Gastroesophageal sphincter (tissue), 4 donors: ENCODE measurements at places on chromosomes 11 and 22. TPM values are rescaled to one million over a fixed set of nuclear protein-coding genes. Genes with fewer than 3 reads are reported as not detected.

SCYL1 gene
- 97.6 TPM for total RNA-seq

DNA sequence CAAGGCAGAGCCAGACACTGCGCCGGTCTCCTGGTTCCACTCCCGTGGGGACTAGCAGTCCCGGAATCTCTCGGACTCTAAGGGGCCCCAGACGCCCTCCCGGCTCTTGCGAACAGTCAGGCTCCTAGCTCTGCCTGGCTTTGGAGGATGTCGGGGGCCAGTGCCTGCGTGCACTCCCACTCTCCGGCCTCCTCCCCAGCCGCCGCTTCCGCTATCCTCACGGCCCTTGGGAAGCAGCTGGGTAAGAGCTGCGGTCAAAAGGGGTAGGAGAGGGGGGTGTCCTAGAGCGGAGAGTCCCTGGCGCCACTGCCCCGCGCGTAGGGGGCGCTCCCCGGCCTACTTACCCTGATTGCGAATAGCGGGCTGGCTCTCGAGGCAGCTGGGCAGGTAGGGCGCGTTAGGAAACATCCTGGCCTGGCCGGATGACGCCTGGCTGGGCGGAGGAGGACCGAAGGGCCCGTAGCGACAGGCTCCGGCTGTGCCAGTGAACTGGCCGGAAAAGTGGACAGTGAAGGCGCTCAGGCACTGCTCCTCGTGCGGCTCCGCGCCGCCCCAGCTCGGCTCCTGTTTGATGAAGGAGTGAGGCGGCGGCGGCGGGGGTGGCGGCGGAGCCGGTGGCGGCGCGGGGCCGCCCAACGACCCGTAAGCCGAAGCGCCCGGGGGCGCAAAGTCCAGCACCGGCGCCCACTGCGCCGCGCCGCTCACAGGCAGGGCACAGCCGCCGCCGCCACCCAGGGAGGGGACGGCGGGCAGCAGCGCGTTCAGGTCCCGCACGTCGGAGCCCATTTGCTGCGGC is 785 bp downstream of the WT1 start:
- ATAC-seq: peak; percentile 3

DNA sequence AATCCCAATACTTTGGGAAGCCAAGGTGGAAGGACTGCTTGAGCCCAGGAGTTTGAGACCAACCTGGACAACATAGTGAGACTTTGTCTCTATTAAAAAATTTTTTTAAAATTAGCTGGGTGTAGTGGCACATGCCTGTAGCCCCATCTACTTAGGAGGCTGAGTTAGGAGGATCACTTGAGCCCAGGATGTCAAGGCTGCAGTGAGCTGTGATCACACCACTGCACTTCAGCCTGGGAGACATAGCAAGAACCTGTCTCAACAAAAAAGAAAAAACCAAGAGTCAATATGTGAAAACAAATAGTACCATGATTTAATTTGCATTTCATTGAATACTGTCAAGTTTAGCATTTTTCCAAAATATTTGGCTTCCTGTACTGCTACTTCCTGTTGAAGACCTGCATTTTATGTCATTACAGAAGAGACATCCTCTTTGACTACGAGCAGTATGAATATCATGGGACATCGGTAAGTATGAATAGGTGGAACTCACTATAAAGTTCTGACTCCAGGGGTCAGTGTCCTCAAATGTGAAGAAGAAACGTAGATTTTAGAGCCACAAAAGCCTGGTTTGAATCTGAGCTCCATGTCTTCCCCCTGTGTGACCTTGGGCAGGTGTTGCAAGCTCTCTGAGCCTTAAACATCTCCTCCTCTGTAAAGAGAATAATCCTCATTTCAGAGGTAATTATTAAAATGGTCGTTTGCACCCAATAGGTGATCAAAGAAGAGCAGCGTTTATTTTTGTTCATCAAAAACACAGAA is 16.0 kb downstream of the CDC45 start:
- ATAC-seq: no peak

DNA sequence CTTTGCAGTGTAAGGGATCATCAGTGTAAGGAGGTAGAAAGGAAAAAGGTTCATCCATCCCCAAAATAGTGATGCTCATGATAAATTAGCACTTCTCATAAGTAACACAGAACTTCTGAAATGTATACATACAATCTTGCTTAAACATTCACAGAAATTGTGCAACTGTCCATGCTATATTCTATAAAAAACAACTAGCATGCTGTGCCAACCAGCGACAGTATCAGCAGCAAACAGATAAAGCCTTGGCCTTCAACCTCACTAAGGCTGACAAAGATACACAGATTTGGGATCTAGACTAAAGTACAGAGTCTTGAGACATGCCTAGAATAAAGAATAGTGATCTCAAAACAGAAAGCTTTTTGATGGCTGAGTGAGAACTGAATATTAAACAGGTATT is 74.1 kb upstream of the CHRM4 start:
- ATAC-seq: no peak

DNA sequence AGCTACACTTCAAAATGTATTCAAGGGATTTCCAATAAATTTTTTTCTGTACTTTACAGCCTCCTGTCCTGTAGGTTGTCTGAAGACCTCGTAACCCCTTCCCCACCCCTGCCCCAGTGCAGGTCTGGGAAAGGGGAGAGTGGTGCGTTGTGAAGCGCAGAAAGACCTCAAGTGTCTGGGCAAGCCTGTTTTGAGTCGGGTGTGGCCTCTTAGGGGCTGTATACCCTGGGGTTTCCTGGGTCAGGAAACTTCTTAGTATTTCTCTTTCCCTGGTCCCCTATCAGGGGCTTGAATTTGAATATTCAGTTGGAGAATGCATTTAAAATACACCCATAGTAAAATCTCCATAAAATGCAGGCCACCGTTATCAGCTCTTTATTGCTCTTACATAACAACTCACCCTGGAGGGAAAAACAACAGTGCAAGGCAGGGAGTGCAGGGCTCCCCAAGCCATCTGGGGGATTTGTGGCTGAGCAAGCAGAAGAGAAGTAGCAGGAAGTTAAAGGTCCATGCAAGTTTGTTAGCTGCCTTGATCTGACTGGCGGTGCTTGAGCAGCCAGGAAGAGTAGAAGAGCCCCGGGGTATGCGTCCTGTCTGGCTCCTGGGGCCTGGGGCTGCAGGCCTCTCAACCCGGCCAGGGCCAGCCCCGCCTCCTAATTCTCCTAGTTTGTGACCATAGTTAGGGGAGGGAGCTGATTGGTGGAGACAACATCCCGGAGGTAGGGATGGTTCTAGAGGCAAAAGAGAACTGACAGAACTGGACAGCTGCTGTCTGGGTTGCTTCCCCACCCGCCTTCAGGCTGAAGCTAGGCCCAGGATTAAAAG is 25.7 kb downstream of the ARHGAP1 start:
- ATAC-seq: no peak

DNA sequence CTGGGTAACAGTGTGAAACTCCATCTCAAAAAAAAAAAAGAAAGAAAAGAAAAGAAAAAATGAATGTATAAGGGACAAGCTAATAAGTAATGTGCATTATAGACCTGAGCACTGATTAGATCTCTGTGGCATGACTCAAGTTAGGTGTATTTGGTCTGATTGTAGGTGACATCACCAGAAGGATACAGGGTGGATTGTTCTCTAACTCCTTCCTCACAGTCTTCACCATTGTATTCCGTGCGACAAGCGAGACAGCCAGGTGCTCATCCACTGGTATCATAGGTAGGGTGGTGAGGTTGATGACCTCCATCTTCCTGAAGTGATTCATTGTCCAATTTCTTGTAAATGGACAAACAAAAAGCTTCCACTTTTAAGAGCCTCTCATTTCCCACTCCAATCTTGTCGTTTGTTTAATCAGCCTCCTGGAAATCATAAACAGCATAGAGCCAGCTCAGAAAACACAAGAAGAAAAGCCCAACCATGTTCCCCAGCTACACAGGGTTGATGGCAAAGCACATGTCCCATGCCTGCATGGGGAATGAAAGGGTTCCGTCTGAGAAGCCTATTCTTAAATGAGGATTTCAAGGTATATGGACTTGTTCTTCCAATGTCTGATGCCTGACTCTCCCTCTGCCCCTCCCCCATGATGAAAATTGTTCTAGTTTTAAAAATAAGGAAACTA is 6.2 kb downstream of the FAM227A start:
- ATAC-seq: no peak

KRTAP5-10 gene
- not detected for total RNA-seq

XKR3 gene
- not detected for total RNA-seq

DRICH1 gene
- 2.2 TPM for total RNA-seq

OR56A3 gene
- not detected for total RNA-seq

AMOTL1 gene
- total RNA-seq: 215 TPM

GRCh38 chr11:86052693-86053641 is 15.9 kb downstream of the PICALM start:
- no peak for ATAC-seq

GRCh38 chr22:28570696-28571373 is 108.8 kb downstream of the TTC28 start:
- ATAC-seq: no peak

DNA sequence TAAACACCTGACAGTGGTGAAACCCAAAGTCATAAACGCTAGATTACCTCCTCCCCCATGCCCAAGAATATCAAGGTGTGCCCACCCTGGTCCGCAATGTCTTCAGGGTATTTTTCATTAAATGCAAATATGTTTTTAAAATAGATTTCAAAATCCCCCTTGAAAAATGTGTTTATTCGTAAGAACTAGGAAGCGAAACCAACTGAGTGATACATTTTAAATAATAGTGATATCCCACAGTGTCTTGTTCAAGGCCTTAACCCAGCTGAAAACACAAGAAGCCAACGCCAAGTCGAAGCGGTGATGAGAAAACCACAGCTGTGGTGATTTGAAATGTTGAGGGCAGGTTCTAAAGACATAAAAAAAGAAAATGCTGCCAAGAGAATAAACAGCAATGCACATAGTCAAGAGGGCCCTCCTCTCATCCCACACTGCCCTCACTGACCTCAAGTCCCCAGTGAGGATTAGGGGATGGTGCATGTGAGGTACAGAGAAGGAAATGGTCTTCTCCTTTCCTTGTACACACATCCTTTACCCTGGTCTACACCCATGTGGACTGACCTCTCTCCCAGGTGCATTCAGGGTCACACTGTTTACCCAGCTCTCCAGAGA is 25.5 kb downstream of the KCNJ1 start:
- ATAC-seq: no peak
